ENCODE measurements at places on chromosomes 3 and 15.

- no peak for DNase-seq
These were observed 79.0 kb upstream of the MFGE8 start for GRCh38 chr15:88992216-88992615.

GRCh38 chr3:157861076-157861765 is 245.0 kb downstream of the SHOX2 start:
- DNase-seq = no peak

GRCh38 chr3:97297032-97297431 is 467.5 kb upstream of the ARL6 start:
- DNase-seq = no peak

GRCh38 chr3:66912306-66912705 is 85.8 kb upstream of the KBTBD8 start:
- DNase-seq = no peak

DNA sequence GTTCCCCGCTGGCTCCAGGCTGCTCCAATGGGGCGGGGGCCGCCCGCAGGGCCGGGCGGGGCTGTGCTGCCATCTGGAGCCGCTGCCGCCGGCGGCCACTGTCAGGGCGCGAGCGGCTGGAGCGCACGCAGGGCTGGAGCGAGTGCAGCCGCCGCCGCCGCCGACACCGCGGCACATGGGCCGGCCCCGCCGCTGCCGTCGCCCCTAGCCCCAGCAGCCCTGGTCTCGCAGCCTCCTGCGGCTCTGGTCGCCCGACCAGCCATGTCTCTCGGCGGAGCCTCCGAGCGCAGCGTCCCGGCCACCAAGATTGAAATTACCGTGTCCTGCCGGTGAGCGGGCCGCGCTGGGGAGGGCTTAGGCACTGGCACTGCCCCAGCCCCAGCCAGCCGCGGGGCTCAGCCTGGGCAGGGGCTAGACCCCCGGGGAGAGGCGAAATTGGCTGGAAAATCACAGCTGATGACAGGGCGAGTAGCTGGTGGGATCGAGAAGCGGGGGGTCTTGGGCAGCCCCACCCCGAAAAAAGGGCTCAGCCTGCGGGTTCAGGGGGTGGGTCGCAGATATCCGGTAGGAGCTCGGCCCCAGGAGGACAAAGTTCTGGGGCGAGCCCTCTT is at the start of gene CPNE9:
Gene CPNE9, plus strand, starts transcription at position 98 of the 611 bp plus-strand sequence. Its CDS starts 164 bp downstream, at position 262.
- DNase-seq = no peak

DNA sequence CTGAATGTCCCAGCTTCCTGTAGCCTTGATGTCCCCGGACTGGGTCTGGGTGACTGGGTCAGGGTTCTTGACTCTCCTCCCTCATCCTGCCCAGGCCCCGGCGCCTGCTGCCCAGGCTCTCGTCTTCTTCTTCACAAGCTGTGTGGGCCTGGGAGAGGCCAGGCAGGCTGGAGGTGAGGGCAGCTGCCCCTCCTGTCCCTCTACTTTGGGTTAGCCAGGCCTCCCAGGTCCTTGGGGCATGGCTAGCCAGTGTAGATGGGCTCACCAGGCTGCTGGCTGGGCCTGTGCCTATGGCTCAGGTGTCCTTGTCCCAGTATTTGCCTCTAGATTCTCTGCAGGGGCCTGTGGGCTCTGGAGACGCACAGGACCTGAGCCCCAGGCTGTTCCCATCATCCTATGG is 31.8 kb downstream of the TKT start:
- DNase-seq = no peak

GRCh38 chr3:165643425-165643824 is 193.8 kb downstream of the BCHE start:
- DNase-seq = no peak

- DNase-seq = no peak
These were observed 999.7 kb upstream of the ALCAM start for GRCh38 chr3:104367000-104367399.

DNA sequence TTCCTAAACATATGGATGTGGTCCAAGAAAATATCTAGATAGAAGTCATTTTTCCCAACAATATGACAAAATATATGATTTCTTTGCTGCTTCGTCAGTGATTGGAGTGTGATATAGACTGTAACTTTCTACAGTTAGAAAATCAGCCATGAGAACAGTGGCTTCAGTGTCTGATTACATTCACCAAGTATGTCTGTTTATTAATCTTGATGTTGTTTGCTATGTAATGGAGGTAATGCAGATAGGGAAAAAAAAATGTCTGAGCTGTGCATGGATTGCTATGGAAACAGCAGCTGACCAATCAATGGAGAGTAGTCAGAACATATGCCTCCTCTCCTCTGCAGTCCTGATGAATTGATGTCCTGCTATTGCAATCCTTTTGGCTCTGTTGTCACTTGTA is 72.3 kb upstream of the GAP43 start:
- no peak for DNase-seq

DNA sequence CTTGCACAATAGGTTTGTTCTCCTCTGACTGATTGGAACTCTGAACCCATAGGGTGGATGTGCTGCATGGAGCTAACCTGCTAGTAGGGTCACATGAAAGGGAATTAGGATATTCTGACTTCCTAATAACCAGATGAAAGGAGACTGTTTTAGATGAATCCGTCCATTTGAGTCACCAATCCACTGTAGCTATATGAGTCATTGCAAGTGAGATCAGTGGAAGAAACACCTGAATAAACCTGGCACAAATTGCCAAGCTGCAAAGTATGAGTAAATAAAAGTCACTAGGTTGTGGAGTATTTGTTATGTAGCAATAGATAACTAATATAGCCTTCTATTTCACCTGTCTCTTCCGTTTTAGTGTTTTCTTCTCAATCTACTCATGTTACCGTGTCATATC is 584.4 kb downstream of the PDCD6IP start:
- no peak for DNase-seq

All from activated CD4-positive, alpha-beta T cell treated with anti-CD3 and anti-CD28 coated beads, Interleukin-2, amount 50 U/mL, for 48 hours (primary cell).